Cortex of kidney (tissue), 1 donor: ENCODE measurements at places on chromosomes 5 and 9.

DNA sequence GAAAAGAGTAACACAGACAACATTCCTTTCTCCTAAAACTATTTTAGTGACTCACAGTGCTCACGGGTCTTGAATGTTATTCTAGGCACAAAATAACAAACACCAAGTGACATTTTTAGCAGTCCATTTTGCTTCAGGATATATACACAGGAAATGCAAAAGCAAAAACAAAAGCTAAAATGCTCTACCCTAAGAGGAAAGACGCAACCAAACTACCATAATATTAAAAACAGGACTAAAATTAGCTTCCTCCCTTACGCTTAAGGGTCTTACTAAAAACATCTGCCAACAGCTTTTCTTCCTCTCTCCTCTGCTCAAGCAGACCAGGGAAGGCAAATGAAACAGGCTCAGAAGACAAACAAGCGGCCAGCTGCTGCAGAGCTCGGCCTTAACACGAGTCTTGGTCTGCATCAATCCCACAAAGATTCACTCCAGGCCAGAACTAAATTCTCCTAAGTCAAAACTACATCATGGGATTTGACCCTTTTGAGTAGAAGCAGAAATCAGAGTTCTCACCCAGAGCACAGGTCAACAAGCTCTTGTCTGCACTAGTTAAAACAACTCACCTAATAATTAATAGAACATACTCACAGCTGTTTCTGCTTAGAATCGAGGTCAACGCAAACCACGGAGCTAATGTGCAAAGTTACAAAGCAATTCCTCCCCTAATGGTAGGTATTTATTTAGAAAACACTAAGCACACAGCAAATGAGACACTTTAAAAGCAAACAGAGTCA is 62.3 kb downstream of the RAPGEF1 start:
- no peak for DNase-seq

DNA sequence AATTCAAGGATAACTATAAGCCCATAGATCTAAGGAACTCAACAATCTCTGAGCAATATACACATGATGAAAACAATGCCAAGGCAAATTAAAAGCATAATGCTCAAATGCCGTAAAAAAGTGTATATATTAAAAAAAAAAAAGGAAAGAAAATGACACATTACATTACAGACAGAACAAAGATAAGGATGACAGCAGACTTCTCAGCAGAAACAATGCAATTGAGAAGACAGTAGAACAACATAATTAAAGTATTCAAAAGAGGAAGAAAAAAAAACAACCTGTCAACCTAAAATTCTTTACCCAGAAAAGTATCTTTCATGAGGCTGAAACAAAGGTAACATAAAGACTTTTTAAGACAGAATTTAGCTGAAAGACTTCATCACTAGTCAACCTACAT is 591.7 kb downstream of the ZNF608 start:
- no peak for DNase-seq

DNA sequence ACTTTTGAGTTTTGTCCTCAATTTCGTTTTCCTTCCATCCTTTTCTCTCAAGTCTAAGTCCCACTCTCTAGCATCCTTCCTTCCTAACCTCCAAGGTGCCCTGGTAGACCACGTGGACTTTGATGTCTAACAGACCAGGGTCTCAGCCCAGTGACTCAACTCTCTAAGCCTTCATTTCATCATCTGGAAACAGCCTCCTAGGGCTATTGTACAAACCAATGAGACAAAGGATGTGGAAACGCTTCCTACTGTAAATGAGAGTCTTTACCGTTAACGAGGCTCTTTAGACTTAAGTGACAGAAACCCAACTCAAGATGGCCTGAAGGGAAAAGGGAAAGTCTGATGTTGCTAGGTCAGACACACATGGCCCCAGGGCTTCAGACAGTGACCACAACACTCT is 49.2 kb upstream of the CPLX2 start:
- DNase-seq = no peak

- DNase-seq = no peak
Observed at GRCh38 chr9:121886759-121887485, 206.2 kb downstream of the TTLL11 start.

- no peak for DNase-seq
Observed at GRCh38 chr5:90557391-90557790, 1.2 kb upstream of the ADGRV1 start.

- no peak for DNase-seq
Observed at GRCh38 chr9:128091144-128091543, 23.1 kb downstream of the SLC25A25 start.

- DNase-seq = no peak
Observed at GRCh38 chr5:95241161-95241560, 43.7 kb downstream of the MCTP1 start.

GRCh38 chr9:36797471-36798220 is 225.0 kb downstream of the MELK start:
- DNase-seq = no peak

GRCh38 chr9:126793686-126794417 is 11.0 kb upstream of the ZBTB43 start:
- DNase-seq = no peak

DNA sequence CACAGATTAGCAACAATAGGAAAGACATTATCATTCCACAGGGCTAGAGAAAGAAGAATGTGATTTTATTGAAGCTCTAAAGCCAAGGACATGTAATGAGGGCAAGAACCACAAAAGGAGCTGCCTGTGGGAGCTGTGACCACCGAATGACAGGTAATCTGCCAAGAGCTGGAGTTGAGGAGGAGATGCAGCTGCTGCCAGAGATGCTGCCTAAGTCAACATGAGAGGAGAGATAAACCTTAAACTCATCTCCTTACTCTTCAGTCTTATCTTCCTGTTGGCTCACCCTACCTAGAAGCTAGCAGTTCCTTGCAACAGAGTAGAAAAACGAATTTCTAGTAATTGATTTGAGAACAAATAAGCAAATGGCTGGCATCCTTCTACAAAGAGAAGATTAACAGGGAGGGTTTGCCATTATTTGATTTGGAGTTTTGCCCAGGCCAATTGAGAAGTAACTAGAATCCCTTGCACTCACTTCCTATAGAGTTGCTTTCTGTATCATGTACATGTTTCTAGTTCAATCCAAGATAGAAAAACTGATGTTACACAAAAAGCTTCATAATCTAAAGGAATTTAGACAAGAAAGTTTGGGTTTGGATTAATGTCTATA is 539.2 kb downstream of the TLE1 start:
- DNase-seq = no peak

DNA sequence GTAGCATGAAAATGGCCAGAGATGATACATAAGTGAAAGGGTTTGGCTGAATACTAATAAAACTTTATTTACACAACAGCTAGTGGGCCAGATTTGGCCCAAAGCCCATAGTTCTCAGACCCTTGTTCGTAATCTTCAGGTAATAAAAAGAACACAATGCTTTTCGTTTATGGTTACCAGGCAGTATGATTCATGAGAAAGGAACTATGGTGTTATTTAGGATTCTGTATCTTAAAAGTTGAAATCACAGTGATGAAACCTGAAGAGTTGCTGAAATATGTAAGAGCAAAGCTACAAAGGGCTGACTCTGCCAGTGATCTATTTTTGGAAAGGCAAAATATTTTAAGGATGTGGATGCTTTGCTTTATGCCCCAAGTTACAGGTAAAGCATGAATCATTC is 192.7 kb downstream of the SMC2 start:
- DNase-seq = no peak

- DNase-seq = no peak
Observed at GRCh38 chr5:152608458-152608857, 203.4 kb upstream of the NMUR2 start.

DNA sequence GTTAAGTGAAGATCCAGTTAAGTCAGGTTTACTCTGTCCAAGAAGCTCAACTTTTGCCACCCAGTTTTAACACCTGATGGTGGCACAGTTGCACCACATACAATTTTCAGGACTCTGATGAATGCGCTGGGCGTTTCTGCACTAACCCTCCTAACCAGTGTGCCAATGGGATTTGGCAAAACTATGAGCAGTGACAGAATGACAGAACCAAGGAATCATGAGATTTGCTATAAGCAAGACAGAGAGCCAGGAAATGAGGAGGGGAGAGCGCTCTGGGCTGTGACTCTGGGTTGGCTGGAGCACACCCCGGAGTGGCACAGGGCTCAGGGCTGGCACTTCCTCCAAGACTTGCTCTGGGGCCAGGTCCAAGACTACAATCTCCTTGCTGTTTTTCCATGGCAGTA is 84.1 kb downstream of the SH3PXD2B start:
- no peak for DNase-seq

DNA sequence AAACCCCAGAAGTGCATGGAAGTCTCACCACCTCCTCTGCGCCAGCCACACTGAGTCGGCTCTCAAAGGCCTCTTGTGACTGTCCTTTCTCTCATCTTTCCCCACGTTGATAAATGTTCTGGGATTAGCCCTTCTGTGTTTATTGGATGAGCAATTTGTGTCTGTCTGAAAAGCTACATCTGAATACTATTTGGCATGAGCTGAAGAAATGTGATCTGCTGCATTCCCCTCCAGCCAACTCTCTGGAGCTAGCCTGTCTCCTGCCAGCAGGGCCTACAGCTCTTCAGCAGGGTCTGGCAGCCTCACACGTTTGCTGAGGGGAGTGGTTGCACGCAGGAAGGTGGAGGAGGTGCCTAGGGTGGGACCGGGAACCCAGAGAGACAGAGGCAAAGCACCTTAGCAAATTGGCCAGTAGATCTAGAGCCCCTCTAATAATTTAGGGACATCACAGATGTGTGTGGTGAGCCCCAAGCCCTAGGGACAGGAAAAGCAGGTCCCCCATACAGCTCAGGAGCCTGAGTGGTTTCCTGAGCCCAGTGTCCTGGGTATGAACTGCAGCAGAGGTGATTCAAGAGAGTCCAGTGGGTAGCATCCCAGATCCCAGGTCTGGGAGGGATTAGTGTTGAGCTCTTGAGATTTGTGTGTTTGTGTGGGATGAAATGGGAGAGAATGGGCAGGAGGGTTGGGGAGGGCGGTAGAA is 20.5 kb upstream of the B4GALT1 start:
- DNase-seq = no peak
